ENCODE measurements at places on chromosomes 3 and 15.

- no peak for DNase-seq
Observed at GRCh38 chr3:126300761-126301481, 56.3 kb downstream of the KLF15 start.

DNA sequence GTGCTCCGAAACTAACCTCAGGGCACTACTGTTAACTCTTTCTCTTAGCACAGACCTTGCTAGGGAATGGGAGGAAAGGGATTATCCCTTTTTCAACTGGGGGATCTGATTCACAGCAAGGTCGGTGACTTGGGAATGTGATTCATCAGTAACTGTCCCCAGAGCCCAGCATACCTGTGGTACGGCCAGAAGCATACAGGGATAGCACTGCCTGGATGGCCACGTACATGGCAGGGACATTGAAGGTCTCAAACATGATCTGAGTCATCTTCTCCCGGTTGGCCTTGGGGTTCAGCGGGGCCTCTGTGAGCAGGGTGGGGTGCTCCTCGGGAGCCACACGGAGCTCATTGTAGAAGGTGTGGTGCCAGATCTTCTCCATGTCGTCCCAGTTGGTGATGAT, 2.3 kb downstream of the ACTC1 start:
- no peak for DNase-seq

GRCh38 chr15:22966321-22967083, 13.7 kb downstream of the CYFIP1 start:
- DNase-seq = no peak

DNA sequence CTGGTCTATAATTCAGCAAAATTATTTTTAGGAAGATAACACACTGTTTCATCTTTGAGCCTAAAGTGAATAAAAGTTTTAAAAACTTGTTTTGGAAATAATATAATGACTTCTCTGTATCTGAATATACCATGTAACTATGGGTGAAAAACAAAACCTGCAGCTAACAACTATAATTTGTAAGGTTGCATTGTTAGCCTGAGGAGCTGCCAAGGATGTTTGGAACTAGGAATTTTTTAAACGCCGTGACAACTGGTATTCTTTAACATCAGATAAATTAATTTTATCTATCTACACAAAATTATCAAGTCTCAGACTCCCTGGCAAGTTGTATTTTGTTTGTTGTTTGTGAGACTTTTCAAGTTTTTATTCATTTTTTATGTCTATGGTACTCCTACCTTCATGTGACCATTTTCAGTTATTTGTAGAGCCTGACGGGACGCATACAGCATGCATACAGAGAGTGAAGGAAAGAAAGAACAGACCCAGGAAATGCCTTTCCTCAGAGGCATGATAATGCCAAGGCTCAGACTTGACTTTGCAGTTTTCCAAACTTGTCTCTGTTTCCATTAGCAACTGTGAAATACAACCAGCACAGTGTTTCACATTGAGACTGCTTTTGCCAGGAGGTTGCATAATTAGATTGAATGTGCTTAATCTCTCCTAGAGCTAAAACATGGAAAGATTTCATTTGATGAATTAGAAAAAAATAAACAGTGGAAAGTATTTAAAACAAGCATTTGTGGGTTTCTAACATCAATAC, 60.8 kb upstream of the ARHGEF26 start:
- DNase-seq = no peak

DNA sequence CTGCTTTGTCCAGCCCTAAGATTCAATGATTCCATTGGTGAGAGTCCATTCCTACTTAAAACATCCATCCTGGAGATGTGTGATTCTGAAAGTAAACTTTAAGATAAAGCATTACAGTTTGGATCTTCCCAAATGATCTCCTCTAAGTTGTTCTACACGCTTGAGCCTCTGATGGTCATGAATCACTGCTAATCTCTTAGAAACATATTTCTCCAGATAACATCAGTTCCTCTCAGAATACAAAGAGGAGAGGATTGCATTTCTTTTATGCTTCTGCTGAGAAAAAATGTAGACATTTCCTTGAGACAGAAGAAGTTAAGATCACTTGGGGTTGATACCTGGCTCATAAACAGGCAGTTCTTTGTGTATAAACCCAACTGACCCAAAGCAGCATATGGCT, 281.2 kb upstream of the DPH6 start:
- DNase-seq = no peak

DNA sequence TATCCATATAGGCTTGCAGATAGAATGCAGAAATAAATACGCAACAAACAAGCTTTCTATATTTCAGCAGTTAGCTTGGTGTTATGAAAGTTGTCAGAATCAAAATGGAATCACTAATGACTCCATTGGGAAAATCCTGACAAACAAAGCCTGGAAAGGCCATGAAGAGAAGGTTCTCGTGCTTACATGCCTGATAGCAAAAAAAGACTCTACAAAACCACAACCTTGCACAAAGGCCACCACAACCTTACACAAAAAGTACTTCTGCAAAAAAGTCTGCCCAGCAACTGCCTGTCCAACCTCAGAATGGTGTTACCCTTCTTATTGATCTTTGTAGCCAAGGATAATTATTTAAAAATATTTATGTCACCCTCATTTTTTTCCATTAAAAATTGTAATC, 14.4 kb upstream of the PLSCR1 start:
- DNase-seq = no peak

- no peak for DNase-seq
Observed at GRCh38 chr15:81852411-81853149, 193.2 kb downstream of the MEX3B start.

GRCh38 chr3:149481056-149481455, 6.6 kb downstream of the TM4SF4 start:
- no peak for DNase-seq

DNA sequence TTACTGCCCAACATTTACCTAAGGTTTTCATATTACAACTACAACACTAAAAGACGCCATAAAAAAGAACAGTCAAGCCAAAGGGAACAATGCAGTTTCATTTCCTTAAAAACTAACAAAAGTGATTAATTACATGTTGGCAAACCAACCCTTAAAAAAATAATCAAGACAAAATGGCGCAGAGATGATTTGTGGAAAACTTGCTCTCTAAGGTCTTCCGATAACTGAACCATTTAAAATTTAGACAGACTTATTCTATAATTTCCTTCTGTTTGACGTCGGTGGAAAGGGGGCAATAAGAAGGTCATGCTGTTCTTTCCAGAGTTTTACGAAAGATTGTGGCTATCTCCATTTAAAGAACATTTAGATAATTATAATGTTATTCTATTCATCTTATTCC, 87.6 kb downstream of the RYK start:
- no peak for DNase-seq

GRCh38 chr15:83498801-83499200, 51.7 kb downstream of the SH3GL3 start:
- no peak for DNase-seq

DNA sequence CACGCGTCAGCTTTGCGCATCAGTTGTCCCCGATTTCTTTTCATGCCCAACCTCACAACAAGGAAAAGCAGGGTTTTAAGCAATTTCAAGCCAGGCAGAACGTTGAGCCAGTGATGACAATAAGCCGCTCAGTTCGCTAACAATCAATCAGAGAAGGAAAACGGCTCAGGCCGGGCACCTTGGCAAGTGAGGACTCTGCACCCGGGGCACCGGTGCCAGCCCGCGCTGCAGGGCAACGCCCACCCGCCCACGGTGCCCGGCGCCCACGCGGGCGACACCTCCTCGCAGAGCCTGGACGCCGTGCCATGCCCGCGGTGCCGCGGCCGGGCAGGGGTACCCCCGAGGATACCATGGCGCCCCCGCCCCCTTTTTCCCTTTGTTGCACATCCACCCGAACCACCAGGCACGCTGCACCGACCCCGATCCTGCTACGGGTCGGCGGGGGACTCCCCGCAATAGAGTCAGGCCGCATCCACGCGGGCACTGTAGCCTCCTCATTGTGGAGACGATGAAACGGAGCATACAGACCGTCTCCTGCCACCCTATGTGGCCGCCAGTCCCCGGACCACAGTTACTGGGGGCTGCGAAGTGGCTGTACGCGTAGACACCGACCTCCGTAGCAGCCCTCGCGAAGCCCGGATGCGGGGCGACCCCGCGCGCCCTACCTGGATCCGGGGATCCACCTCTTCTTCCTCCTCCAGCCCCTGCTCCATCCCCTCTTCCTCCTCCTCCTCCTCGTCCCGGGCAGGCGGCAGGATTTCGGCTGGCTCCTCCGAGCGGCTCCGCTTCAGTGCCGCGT, 581 bp downstream of the SH3BP5 start:
- DNase-seq = no peak

DNA sequence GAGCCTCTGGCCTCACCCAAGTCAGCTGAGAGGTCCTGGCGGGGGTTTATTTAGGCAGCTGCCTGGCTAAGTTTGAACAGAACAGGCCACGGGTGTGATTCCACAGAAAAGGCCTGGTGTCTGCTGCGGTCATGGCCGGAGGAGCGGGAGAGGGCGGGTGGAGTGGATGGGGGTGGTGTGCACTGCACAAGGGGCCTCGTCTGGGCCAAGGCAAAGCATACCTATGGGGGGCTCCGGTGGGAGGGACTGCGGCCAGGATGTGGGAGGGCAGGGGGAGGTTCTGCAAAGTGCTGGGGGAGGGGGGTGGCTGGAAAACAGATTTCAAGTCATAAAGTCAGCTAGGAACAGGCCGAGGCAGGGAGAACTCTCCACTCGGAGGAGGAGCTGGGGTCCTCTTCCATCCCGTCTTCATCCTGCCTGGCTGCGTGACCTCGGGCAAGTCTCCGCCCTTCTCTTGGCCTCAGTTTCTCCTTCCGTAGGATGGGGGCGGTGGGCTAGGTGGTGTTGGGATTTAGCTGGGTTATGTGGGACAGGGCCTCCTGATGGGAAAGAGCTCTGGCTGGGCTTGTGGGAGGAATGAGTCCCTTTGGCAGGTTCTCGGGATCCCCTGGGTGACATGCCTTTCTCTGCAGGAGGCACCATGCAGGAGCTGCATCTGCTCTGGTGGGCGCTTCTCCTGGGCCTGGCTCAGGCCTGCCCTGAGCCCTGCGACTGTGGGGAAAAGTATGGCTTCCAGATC, 878 bp downstream of the ISLR start:
- DNase-seq = no peak

- no peak for DNase-seq
Observed at GRCh38 chr3:4637265-4637664, 144.1 kb downstream of the ITPR1 start.

GRCh38 chr3:46938118-46938517, 38.4 kb downstream of the CCDC12 start:
- DNase-seq = no peak

GRCh38 chr3:191962324-191962723, 501.4 kb downstream of the PYDC2 start:
- no peak for DNase-seq

- no peak for DNase-seq
Observed at GRCh38 chr3:57959423-57960173, 48.6 kb upstream of the FLNB start.

DNA sequence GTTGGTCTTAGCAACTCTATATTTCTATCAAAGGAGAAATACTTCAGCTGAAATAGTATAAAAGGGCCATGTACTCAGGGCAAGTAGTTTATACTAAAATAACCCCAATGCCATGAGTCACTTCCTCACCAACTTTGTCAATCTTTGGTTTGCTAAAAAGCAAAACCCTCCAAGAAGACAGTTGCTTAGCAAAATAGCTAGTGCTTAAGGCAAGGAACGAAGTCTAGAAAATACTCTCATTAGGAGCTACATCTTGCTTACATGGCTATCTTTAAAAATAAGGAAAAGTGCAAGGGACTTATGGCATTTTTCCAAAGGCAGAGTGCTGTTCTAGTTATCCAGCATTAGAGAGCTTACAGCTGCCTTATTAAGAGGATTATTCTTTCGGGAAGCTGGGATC, 28.4 kb downstream of the P3H2 start:
- DNase-seq = no peak

All from NCI-H1105 treated with DMSO at 0.1 percent for 48 hours (cell line).